ENCODE measurements at places on chromosomes 6 and 20. TPM values are rescaled to one million over a fixed set of nuclear protein-coding genes. Genes with fewer than 3 reads are reported as not detected.

Gene CST2
- total RNA-seq, result not detected

Gene NANP
- total RNA-seq, result 3.6 TPM

Gene SEMG1
- total RNA-seq, result not detected

Gene RNF39
- total RNA-seq, result not detected

Gene PRND
- total RNA-seq, result 46.4 TPM

Gene HEY2
- total RNA-seq, result 6.1 TPM

Gene TRIM15
- total RNA-seq, result not detected

Gene TSPO2
- total RNA-seq, result 0.22 TPM

Gene ID4
- 4.6 TPM for total RNA-seq

Gene ULBP2
- total RNA-seq, result 0.27 TPM

Gene MEI4
- under 0.01 TPM for total RNA-seq

Gene GGTLC1
- not detected for total RNA-seq

Gene SRXN1
- 11.6 TPM for total RNA-seq

Gene GRIK2
- 1.3 TPM for total RNA-seq

Gene PLG
- total RNA-seq, result 0.40 TPM

Gene TRAPPC3L
- 0.09 TPM for total RNA-seq
